ENCODE measurements at places on chromosomes 16 and 17.
A peak's percentile ranks its signal among the peaks of the same experiment; 100 is the strongest.

DNA sequence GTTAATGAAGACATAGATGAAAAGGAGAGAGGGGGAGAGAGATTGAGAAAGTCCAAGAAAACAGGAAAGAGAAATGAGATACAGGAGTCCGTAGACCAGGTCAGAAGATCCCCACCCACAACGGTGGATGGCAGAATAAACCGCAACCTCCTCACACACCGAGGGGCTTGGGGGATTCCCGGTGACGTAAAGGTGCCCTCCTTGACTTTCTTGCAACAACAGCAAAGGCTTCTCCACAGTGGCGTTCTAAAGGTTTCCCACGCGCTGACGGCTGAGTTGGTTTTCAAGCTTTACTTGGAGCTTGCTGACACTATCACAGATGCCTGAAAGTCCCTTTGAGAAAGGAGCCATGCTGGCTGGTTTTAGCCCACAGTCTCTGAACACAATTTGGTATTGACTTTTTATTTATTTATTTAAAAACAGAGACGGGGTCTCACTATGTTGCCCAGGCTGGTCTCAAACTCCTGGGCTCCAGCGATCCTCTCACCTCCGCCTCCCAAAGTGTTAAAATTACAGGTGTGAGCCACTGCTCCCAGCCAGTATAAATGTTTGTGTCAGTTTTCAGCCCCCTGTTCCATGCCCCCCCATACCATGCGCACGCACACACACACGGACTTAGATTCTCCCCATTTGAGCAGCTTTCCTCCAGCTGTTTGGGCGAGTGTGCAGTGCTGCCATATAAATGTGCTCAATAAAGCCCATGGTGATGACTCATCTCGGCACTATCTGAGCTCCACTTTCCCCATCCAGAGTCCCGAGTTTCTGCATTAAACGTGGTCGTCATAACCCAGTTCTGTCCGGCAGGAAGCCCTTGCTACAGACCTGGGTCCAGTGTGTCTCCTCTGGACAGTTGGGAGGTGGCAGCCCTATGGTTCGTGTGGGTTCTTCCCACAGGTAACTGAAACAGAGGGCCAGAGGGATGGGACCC is 33.0 kb upstream of the SEC14L1 start:
- DNase-seq: peak; percentile 30

- no peak for DNase-seq
Observed at GRCh38 chr16:31219154-31219741, 2.3 kb upstream of the PYDC1 start.

- no peak for DNase-seq
Observed at GRCh38 chr17:33519692-33520091, 226.6 kb upstream of the ASIC2 start.

- no peak for DNase-seq
Observed at GRCh38 chr16:5865236-5865635, 767.6 kb upstream of the EEF2KMT start.

- no peak for DNase-seq
Observed at GRCh38 chr16:25171390-25171789, 45.4 kb upstream of the AQP8 start.

GRCh38 chr16:65494080-65494479 is 372.2 kb upstream of the CDH11 start:
- DNase-seq: no peak

DNA sequence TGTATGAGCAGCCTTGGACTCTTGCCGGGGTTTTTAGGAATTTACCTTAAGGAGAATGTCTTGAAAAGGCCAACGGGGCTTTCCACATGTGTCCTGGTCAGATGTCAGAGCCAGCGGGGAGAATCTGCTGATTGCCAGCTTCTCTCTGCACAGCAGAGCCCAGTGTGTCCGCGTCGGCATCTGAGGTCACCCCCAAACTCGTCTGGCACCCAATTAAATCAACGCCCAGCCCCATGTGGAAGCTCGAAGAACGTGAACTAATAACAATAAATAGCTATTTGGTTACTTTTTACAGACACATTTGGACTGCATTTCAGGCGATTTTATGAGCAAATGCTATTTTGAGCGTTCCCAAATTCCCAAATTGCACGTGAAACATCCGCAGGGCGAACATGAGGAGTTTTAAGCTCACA is 303.5 kb downstream of the FOXL1 start:
- DNase-seq: no peak

DNA sequence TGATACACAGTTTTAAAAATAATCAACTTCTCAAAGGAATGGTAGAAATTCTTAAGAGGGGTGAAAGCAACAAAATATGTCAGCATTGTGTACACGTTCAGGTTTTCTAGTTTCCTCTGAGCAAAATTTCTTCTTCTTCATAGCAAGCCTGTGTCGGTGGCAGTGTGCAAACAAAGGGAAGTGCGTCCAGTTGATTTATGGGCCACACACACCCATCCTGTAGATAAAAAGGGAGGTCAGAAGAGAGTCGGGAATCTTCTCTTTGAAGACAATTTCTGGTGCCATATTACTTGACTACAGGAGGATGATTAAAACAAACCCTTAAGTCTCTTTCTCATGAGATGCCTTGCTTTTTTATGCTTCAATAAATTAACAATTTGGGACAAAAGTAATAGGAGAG is 484.1 kb upstream of the SALL1 start:
- no peak for DNase-seq

GRCh38 chr16:29688172-29688571 is 9.2 kb downstream of the QPRT start:
- no peak for DNase-seq

DNA sequence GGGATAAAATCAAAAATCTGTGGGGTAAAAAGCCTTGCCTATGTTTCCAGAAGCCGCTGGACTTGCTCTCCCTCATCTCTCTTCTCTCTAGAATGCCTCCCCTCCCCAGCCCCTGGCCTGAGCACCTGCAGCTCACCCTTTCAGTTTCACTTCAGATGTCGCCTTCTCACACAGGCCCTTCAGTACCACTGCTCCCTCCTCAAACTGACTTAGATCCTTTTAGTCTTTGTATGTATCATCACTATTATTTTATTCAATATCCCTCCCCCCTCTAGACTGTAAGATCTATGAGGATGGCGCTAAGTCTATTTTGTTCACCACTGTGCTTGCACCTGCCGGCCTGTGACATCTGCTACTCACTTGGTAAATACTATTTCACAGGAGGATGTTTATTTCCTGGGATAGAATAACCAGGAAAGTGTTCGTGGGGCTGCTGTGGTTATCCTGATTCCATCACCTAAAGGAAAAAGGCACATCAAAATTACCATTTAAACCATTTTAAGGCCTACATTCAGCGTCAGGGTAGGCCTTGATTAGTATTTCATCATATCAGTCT is 122.3 kb downstream of the MRTFB start:
- no peak for DNase-seq
